ENCODE measurements at places on chromosomes 4 and X.

GRCh38 chrX:25925946-25926345, 212.2 kb upstream of the MAGEB18 start:
- DNase-seq = no peak

DNA sequence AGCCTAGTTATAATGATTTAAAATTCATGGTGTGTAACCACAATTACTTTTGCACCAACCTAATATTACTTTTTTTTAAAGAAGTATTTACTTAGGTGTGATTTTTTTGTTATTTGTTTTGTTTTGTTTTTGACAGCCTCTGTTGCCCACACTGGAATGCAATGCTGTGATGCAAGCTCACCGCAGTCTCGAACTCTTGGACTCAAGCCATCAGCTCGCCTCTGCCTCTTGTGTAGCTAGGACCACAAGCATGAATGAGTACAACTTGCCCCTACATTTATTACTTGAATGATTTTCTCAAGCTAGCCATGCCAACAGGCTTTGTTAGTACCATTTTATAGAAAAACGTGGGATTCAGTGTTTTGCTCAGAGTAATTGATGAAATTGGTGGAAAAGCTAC, 488.8 kb upstream of the CPEB2 start:
- DNase-seq = no peak

GRCh38 chr4:25106363-25107151, 53.7 kb downstream of the SEPSECS start:
- DNase-seq = no peak

- no peak for DNase-seq
Observed at GRCh38 chr4:77920371-77920770, 57.7 kb downstream of the MRPL1 start.

- DNase-seq = no peak
Observed at GRCh38 chr4:31366041-31366440, 645.9 kb downstream of the PCDH7 start.
